ENCODE measurements at places on chromosomes 1 and 21. TPM values are rescaled to one million over a fixed set of nuclear protein-coding genes. Genes with fewer than 3 reads are reported as not detected.

Gene GPA33
- total RNA-seq = not detected

Gene LY9
- not detected for total RNA-seq

Gene S100A9
- not detected for total RNA-seq

Gene CYP4X1
- total RNA-seq = not detected

Gene DUSP23
- total RNA-seq = 10.6 TPM

Gene ASPM
- total RNA-seq = 3.9 TPM

Gene MEX3A
- total RNA-seq = 3.3 TPM
